Smooth muscle cell of the brain vasculature (primary cell): ENCODE measurements at places on chromosomes 3 and 15.
A peak's percentile ranks its signal among the peaks of the same experiment; 100 is the strongest.

DNA sequence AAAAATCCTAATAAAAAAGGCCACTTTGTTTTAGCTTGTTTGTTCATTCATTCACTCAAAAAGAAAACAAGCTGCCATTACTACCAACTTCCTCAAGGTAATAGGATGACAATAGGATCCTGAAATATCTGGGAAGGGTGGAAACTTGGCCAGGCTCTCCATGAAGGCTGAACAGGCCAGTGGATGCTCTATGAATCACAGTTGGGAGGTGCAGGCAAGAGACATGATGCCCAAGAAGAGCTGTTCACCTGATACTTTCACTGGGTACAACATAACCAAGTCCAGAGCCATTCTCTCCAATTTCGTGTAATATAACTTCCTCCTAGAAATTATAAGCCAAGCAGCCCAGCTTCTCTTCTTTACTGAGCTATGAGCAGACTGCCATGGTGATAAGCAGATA lies 37.3 kb downstream of the NMNAT3 start:
- DNase-seq: no peak

DNA sequence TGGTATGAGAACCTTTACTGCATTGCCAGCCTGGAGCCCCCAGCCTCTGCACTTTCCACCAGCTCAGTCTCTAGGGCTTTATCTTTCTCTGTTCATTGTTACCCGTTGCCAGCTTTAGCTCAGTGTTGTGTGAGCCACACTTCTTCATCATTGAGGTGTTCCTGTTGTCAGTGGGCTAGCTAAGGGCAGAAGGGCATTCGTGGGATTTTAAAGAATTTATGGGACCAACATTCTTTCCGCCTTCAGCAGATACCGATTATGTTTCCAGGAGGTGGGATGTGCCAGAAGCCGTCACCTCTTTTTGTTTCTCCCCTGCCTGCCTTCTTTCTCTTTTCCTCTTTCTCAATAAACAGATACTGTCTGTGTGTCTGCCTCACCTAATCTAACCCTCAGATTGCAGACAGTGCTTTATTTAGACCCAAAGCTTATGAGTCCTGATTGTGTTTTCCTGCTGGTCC lies 64.5 kb downstream of the PGPEP1L start:
- no peak for DNase-seq

GRCh38 chr15:42419369-42419768 lies 60.1 kb downstream of the CAPN3 start:
- DNase-seq: no peak

DNA sequence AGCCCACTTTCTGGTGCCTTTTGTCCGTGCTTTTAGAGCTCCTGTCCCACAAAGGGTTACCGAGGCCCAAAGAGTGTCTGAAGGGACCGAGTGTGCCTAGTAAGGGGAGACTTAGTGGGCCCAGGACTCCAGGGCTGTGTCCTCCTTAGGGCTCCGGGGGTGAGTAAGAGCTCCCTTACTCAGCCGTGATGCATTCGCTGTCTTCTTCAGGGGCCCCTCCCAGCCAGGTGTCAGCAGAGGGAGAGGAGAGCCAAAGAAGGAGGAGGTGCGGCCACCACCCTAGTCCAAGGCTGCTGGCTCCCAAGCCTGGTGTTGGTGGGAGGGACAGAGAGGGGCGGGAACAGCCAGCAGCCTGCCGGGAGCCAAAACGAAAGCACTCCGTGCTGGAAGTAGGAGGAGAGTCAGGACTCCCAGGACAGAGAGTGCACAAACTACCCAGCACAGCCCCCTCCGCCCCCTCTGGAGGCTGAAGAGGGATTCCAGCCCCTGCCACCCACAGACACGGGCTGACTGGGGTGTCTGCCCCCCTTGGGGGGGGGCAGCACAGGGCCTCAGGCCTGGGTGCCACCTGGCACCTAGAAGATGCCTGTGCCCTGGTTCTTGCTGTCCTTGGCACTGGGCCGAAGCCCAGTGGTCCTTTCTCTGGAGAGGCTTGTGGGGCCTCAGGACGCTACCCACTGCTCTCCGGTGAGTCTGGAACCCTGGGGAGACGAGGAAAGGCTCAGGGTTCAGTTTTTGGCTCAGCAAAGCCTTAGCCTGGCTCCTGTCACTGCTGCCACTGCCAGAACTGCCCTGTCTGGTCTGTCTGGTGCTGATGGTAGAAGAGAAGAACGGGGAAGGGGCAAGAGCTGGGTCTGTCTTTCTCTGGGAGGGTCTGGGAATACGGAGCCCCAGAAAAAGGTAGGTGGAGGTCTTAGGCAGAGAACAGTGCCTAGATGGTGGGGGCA lies at the start of gene IL17RC:
Gene IL17RC, plus strand, starts transcription at position 365 of the 947 bp plus-strand sequence. Its CDS starts 218 bp downstream, at position 583.
- DNase-seq: peak; percentile 65

- DNase-seq: no peak
Measured at GRCh38 chr3:48241796-48242455, 1.0 kb downstream of the ZNF589 start.

GRCh38 chr3:38843898-38844297 lies 27.9 kb upstream of the SCN10A start:
- peak; percentile 41 for DNase-seq

GRCh38 chr3:24596626-24597025 lies 102.0 kb upstream of the THRB start:
- DNase-seq: no peak

DNA sequence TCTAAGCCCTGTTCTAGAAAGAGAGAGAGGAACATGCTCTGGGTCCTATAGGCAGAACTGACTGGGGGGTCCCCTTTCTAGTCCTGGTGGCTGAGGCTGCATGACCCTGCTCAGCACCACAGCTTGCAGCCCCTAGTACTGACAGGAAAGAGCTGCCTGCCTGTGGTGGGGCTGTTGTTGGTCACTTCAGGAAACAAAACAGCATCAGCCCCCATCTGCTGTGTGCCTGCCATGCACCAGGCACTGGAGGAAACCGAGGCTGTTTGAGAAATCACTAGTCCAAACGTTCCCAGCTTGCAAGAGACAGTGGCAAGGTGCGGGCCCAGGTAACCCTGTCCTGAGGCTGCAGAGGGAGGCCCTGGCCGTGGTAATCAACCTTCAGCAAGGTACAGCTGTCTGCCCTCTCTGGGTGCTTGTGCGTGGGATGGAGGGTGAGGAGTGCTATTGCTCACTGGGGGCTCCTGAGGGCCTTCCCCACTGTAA lies 90.6 kb downstream of the IQSEC1 start:
- DNase-seq: no peak

GRCh38 chr15:63870043-63870394 lies 36.3 kb upstream of the HERC1 start:
- DNase-seq: no peak

GRCh38 chr3:16151109-16151508 lies 23.4 kb upstream of the GALNT15 start:
- no peak for DNase-seq

- DNase-seq: no peak
Measured at GRCh38 chr3:78281381-78281780, 1241.5 kb downstream of the ROBO2 start.

GRCh38 chr3:4986175-4986781 lies 7.0 kb downstream of the BHLHE40 start:
- no peak for DNase-seq

GRCh38 chr3:100574536-100574935 lies 34.9 kb upstream of the ADGRG7 start:
- no peak for DNase-seq

DNA sequence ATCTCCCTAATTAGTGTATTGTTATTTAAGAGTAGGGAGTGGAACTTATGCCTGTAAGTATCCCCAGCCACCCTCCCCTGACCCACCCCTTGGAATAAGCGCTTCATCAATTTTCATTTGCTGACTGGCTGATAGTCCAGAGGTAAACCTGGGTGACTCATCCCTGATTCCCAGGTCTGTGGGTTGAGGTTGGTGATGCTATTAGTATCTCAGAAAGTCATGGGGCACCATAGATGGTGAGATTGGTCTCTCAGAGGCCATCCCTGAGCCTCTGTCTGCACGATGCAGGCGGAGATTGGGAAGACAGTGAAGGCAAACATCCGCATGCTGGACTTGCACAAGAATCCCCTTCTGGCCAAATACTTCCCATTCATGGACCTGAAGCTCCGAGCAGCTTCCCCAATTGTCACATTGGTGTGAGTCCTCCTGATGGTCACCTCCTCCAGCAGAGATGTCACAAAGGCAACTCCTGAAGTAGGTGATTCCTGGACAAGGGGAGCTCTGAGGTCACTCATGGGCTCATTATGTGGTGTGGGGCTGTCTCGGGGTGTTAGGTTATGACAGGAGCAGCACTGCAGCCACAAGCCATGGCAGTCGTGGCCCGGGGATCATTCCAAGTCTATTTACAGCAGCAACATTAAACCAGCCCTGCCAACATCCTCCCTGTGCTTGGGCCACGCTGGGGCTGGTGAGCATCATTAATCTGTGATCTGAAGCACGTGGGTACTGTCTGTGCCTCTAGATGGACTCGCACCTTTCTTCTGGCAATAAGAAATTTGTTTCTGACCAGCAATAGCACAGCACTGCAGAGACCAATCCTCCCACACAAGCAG lies 6.8 kb upstream of the TXNRD3 start:
- no peak for DNase-seq

DNA sequence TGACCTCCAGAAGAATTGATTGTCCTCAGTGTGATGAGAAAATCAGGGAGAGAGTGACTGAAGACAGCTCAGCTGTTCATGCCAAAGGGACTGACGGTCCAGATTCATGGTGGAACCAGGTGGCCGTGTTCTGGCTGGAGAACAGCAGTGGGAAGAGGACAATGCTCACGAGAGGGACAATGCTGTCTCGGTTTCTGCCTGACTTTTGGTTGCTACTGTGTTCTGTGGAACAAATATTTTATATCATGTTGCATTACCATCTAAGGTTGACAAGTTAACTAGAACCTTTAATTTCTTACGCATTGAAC lies 58.0 kb upstream of the ULK4 start:
- no peak for DNase-seq

DNA sequence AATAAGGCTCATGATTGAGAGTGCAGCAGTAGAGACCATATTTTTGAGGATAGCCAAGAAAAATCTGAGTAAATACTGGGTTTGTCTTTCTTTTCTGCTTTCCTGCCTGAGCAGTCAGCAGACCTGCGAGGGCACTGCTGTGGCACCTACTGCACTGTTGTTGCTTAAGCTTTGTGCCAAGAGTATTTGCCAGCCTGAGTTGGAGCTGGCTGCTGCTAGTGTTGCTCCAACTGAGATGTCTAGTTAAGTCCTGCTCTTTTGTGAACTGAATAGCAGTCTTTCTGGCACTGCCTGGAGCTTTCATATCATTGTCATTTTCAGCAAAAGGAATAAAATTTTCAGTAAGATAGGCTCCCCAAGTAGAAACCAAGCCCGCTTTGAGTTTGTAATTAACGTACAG lies 214.5 kb upstream of the P2RY1 start:
- no peak for DNase-seq

DNA sequence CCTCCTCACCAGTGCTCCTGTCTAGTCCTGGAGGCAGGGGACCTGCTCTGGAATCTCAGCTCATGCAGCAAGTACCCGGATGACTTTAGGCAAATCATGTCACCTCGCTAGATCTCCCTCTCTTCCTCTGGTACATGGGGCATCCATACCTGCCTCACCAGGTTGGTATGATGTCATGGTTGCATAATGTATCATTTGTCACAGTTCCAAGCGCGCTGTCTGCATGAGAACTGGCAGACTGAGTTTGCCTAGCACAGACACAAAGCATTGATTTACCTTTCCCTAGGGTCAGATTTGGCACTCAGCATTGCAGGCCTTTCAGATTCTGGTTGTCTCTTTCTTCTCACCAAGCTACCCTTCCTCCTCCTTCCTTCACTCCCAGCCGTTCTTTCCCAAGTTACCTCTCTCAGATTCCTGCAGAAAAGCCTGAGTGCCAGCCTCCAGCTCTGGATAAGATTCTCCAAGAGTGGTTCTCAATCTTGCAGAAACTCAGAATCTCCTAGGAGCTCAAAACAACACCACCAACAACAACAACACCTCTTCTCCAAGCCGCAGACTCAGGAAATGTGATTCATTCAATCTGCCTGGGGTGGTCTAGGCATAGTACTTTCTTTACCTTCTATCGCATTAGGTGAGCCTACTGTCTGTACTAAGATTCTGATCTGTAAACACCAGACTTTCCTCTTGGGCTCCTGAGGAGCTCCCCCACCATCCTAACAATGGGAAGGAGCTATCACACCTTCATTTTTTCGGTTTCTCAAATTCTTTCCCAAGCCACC lies 29.5 kb downstream of the FAM43A start:
- DNase-seq: no peak

- no peak for DNase-seq
Measured at GRCh38 chr3:8608791-8609467, 35.7 kb downstream of the SSUH2 start.

GRCh38 chr3:131883086-131883485 lies 151.7 kb downstream of the CPNE4 start:
- DNase-seq: no peak

GRCh38 chr15:100580414-100580813 lies 21.6 kb downstream of the LINS1 start:
- no peak for DNase-seq

- DNase-seq: no peak
Measured at GRCh38 chr3:194851941-194852340, 166.3 kb downstream of the FAM43A start.

- no peak for DNase-seq
Measured at GRCh38 chr15:62626903-62627302, 415.6 kb upstream of the TPM1 start.

- DNase-seq: no peak
Measured at GRCh38 chr3:111590143-111590491, 5.0 kb downstream of the ZBED2 start.

GRCh38 chr3:30162579-30162978 lies 443.8 kb upstream of the TGFBR2 start:
- DNase-seq: no peak

DNA sequence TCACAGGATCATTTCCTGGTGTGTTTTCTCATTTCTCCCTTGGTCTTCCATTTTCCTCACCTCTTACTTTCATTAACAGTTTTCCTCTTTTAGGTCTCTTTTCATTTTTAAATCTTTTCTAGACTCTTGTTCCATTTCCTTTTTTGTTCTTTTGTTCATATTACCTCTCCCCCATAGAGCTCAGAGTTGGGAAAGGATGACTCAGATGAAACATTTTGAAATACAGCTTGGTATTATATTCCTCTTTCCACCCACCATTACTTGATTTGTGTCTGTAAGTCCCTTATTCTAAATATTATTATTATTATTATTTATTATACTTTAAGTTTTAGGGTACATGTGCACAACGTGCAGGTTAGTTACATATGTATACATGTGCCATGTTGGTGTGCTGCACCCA lies 153.1 kb downstream of the VGLL3 start:
- DNase-seq: no peak

DNA sequence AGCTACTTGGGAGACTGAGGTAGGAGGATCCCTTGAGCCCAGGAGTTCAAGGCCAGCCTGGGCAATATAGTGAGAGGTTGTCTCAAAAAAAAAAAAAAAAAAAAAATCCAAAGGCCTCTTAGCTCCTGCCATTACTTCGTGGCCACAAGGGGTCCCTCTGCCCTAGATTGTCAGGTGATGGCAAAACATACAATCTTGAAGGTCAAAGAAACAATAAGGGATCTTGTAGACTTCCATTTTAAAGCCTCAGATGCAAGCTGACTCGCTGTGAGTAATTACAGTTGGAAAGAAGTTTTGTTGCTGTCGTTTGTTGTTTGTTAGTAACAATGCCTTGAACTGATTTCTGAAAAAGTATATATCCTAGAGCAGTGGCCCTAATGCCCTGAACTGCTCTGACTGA lies 55.9 kb upstream of the PLCL2 start:
- DNase-seq: peak; percentile 9
